Activated CD4-positive, alpha-beta T cell treated with anti-CD3 and anti-CD28 coated beads, Interleukin-2, amount 50 U/mL, for 1 hour (primary cell): ENCODE measurements at places on chromosomes 7 and 10.

GRCh38 chr10:123766761-123767160, 100.6 kb downstream of the GPR26 start:
- no peak for DNase-seq

DNA sequence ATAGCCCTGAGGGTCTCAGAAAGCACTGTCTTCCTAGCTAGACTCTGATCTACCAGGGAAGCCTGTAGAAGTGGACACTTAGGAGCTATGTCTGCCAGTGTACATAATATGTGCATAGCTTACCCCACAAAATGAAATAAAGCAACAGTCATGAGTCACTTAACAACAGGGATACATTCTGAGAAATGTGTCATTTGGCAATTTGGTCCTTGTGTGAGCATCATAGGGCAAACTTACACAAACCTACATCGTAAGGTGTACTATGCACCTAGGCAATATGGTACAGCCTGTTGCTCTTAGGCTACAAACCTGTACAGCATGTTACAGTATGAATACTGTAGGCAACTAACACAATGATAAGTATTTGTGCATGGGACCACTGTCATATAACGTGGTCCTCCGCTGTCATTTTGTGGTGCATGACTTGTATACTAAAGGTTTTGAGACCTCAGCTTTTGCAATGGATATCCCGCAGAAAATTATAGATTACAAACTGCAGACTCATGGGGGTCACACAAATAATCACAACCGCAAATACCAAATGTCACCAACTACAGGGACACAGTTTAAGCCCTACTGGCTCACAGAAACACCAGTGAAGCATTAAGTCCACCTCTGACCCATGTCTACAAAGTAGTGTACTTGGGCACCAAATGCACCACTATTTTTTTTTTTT, 1.7 kb downstream of the URGCP start:
- no peak for DNase-seq

GRCh38 chr10:71752391-71753090, 20.8 kb downstream of the VSIR start:
- no peak for DNase-seq

GRCh38 chr7:108340856-108341411, 115.3 kb downstream of the NRCAM start:
- DNase-seq: no peak

- DNase-seq: no peak
Observed at GRCh38 chr10:69736886-69737641, 64.6 kb upstream of the COL13A1 start.

GRCh38 chr7:28389504-28390395, 22.6 kb upstream of the CREB5 start:
- no peak for DNase-seq
